D341Med (cell line): ENCODE measurements at places on chromosomes 12 and 14.

GRCh38 chr12:57755454-57756372, 810 bp downstream of the MARCHF9 start:
- DNase-seq: peak; percentile 50

DNA sequence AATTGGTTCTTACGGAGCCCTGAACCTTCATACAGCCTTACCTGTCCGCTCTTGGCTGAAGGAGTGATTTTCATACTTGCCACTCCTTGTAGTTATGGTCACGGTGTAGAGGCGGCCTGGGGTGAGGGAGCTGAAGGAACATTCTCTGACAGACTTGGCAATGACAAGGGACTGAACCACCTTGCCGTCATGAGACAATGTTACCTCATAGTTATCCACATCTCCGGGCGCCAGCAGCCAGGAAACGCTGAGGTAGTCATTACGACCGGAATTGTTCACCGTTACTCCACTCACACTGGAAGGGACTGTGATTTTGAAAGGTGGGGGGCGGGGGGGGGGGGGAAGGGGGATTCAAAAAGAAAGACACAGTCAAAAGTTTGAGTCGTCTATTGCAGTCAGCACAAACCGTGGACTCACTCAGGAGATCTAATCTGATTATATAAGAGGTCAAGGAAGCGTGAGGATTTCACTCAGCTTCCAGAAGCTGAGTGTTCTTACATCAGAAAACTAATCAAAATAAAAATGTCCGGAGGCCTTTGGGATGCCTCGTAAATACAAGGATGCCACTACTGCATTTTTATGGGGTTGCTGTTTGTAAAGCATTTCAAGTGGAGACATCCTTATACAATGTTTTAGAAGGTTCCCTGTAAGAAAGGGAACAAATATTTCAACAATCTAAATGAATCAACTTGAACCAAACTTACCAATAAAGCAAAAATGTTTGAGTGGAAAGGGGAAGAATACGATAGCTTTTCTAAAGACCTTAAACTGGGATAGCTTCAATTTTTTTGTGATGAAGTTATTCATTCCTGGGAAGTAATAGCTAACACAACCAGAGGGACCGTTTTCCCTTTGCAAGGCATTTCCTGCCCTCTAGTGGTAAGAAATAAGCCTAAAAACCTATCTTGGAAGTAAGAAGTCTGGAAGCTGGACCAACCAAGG, 60.6 kb downstream of the PTPRB start:
- peak; percentile 59 for DNase-seq

GRCh38 chr12:57992001-57992400, 50.6 kb downstream of the ATP23 start:
- DNase-seq: no peak

GRCh38 chr14:20247646-20248246, 8.7 kb downstream of the OR11H4 start:
- no peak for DNase-seq

- DNase-seq: peak; percentile 89
Measured at GRCh38 chr14:39432619-39433451, 602 bp upstream of the FBXO33 start.

DNA sequence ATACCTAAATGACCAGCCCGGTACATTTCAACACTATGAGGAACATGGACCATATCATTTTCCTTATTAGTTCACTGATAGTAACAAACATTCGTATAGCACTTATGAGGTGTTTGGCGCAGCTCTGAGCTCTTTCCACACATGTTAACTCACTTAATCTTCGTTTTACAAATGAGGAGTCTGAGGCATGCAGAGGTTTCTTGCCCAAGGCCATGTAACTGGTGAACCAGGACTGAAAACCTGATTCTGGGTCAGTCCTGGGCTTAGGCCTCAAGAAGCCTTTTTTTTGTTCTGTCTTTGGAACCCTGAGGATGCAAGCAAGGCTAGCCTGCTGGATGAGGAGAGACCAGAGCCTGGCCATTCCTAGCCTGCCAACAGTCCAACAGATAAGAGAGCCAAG, 55.0 kb downstream of the C14orf132 start:
- DNase-seq: no peak

GRCh38 chr12:27968972-27969623, 3.4 kb downstream of the PTHLH start:
- peak; percentile 65 for DNase-seq

- peak; percentile 48 for DNase-seq
Measured at GRCh38 chr12:116009805-116010204, 267.7 kb downstream of the MED13L start.

DNA sequence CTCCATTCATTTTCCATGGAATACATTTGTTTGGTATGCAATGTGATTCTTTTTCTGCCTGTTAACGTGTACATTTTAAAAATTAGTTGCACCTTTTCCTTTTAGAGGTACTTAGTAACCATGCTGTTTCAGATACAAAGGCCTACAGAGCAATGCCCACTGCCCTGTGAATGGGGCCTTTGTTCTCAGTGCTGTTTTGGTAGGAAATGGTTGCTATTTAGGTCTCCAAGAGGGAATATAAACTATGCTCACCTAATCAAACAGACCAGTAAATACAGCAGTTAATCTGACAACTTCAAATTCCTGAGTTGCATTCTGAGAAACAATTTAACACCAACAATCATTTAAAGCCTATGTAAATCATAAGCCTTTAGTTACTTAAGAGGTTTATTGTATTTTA, 188.7 kb downstream of the BCAT1 start:
- DNase-seq: no peak

DNA sequence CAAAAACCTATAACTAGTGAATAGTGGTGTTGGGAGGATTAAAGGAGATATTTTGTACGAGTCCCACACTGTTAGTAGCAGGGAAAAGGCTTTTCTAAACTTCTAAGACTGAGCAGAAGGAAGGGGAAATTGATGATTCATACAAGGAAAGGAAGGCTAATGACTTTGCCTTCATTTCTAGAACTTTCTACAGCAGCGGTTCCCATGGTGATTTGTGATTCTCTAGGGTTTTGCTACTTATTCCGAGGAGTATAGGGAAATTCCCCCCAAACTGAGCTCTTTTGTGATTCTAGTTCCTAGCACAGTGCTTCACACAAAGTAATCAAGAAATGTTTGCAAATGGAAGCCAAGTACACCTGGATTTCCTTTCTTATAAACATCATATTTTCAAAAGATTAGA, 23.8 kb upstream of the PWP1 start:
- DNase-seq: no peak

DNA sequence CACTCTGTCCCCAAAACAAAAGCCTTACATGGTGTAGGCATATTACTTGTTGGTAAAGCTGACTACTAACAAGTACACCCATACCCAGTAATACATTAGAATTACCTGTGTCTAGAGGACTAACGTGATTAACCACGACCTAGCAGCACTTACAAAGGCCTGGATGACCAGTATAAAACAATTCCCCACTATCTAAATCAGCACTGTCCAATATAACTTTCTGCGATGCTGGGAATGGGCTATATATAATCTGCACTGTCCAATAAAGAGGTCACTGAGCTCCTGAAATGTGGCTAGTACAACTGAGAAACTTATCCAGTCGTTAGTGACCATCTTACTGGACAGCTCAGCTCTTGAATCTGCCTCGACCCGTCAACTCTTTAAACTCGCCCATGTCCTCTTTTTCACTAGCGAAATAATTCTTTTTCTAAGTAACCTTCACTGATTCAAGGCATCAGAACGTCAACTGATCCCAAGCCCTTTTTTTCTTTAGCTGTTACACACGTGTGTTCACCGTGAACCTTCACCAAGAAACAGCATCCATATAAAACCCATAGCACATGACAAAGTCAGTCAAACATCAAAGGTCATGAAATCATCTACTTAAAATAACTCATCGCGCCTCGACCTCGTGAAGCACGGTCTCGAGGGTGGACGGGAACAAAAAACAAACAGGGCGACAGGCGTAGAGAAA, 905 bp upstream of the CIPC start:
- DNase-seq: no peak

- DNase-seq: no peak
Measured at GRCh38 chr12:23959826-23960225, 10.4 kb upstream of the SOX5 start.

DNA sequence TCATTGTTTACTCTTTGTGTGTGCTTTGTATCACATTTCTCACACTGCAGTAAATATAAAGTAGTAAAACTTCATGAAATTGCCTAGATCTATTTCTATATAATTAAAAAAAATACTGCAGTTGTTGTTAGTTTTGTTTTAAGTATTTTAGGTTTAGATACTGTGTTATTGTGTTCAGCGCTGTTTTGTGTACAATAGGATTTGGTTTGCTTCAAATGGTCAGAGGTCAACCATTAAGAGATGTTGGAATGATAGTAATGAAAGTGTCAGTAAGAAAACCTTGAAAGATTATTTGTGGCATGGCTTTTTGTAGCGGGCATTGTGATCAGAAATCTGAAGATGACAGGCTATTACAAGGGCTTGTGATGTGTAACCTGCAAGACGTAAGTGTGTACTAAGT, 67.9 kb downstream of the RAD51B start:
- no peak for DNase-seq

DNA sequence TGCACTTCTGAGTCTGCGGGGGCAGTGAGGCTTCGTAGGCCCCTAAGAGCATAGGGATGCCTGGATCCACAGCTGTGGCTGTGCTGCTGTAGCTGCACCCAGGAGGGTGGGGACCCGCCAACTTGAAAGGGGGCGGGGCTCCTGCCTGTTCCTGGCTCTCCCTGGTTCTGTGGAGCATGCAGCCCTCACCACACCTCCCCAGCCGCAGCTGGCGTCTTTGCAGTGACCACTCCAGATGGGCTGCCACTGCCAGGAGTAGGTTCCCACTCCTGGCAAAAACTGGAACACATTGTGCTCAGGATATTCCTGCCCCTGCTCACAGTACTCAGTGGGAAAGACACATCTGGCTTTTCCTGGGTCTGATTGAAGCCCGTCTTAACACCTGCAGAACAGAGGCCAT, 35.8 kb downstream of the TIMELESS start:
- DNase-seq: peak; percentile 21

DNA sequence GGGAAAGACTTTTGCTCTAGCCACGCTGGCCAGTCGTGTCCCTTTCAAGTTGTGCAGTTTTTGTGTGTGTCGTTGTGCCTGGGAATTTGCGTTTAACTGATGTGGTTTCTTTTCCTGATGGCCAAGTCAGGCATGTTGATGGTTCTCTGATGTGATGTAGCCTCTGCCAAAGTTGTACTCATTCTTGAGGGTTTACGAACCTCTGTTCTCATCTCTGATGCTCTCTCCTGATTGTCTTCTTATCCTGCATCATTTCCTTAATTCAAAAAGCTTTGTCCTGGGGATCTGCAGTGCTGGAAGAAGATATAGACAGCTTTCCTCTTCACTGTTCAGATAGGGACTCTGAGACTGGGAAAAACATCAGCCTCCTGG, 25.4 kb downstream of the CD9 start:
- DNase-seq: no peak

DNA sequence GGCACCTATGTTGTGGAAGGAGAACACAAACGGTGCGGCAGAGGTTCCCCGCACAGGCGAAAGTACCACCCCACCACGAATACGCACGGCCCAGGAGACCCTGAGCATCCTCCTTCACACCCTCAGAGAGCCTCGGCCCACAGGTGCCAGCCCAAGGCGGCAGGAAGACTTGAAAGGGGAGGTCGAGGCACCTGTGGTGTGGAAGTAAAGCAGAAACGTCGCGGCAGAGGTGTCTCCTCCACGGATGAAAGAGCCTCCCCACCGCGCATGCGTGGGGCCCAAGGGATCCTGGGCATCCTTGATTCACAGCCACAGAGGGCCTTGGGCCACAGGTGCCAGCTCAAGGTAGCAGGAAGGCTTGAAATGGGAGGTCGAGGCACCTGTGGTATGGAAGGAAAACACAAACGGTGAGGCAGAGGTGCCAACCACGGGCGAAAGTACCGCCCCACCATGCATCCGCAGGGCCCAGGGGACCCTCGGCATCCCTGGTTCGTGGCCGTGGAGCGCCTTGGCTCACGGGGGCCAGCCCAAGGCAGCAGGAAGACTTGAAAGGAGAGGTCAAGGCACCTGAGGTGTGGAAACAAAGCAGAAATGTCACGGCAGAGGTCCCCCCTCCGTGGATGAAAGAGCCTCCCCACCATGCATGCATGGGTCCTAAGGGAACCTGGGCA, 380.1 kb downstream of the ALG10 start:
- peak; percentile 6 for DNase-seq

GRCh38 chr12:51247523-51248206, 9.0 kb downstream of the DAZAP2 start:
- no peak for DNase-seq

GRCh38 chr12:18696971-18697602, 40.7 kb downstream of the PLCZ1 start:
- DNase-seq: no peak

- no peak for DNase-seq
Measured at GRCh38 chr12:107091381-107091780, 2.0 kb downstream of the CRY1 start.

GRCh38 chr12:121872546-121873215, 14.0 kb upstream of the HPD start:
- peak; percentile 61 for DNase-seq

DNA sequence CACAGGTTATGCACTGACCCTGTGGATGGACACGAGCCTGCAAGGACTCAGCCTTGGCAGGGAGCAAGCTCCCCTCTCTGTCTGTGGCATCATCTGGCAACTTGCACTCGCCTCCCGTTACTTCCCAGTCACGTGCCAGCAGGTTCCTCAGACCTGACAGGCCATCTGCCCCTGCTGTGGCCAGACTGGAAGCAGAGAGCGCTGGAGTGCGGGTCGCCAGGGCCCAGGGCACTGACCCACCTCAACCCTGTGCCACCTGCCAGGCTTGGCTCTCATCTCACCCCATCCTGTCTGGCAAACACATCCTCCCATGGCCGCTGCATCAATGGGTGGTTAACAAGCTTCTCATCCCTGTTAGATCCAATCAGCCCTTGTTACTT, 28.4 kb downstream of the SLC6A12 start:
- DNase-seq: no peak

DNA sequence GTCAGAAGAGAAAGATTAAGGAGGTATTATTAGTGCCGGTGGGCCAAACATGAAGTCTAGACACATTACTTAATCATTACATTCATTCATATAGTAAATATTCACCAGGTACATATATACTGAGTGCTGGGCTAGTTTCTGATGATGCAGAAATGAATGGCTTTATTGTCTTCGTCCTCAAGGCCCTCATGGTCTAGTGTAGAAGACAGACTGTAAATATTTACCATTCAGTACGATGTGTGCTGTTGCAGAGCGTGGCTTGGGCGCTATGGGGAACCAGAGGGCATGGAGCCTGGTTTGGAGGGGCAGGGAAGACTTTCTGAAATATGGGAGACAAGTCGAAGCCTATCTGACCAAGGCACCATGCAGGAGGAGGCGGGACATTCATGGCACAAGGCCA, 37.0 kb upstream of the TCL1B start:
- no peak for DNase-seq

DNA sequence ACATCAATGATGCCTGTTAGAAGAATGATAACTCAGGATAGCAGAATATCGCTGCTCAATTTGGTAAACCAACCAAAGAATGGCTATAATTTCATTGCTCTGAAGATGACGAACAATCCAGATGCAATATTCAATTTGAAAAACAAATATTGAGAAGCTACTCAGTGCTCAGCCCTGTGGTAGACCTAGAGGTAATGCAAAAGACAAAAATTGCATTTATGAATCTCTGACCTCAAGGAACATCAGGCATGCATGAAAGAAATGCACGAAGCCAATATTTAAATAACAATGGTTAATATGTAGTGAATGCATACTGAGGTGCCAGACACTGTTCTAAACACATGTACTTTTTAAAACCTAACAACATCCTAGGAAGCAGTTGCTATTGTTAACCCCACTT, 298.6 kb upstream of the TMTC1 start:
- no peak for DNase-seq

- DNase-seq: peak; percentile 63
Measured at GRCh38 chr12:32201976-32202375, 95.3 kb downstream of the BICD1 start.
